ENCODE measurements at places on chromosomes 2 and 18.

- DNase-seq: no peak
Observed at GRCh38 chr2:175218551-175218950, 37.0 kb upstream of the ATP5MC3 start.

GRCh38 chr2:191013682-191013931 is 364 bp downstream of the STAT1 start:
- DNase-seq: no peak

DNA sequence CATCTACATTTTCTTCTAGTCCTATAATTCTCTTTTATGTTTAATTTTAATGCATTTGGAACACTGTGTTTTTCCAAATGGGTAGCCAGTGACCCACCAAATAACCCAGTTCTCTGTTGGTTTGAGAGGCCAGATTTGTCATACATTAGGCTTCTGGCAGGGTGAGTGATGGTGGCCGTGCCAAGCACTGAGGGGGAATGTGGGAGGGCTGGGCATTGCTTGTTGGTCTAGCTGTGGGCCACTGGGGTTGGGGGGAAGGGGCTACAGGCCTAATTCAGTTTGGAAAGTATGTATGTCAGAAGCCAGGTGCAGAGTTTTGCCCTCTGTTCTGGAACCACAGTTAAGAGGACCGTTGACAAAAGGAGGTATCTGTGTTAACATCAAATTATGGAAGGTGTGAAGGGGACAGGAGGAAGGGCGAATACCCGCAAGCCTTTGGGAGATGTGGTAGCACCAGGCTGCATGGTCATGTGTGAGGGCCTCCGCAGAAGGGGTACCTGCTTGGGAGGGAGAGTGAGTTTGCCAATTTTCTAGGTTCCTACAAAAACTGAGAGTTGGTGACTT is 38.1 kb upstream of the SCLY start:
- DNase-seq: no peak

DNA sequence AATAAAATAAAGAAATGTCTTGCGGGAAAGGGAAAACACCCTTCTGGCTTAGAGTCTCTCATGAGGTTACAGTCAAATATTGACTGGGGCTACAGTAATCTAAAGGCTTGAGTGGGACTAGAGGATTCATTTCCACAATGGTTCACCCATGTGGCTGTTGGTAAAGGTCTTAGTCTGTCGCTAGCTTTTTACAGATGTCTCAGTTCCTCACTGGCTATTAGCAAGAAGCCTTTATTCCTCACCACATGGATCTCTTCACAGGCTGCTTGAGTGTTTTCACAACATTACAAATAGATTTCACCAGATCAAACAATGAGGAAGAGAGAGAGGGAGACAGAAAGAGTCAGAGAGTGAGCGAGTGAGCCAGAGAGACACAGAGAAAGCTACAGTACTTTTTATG is 8.3 kb upstream of the ZC3H15 start:
- no peak for DNase-seq

Measured in NCI-H187 treated with DMSO at 0.1 percent for 48 hours (cell line).